Activated CD8-positive, alpha-beta T cell treated with anti-CD3 and anti-CD28 coated beads, Interleukin-2, amount 10 ng/mL, durations not matched to agents 7 days and 5 days (primary cell): ENCODE measurements at places on chromosomes 4 and X. TPM values are rescaled to one million over a fixed set of nuclear protein-coding genes. Genes with fewer than 3 reads are reported as not detected.

DNA sequence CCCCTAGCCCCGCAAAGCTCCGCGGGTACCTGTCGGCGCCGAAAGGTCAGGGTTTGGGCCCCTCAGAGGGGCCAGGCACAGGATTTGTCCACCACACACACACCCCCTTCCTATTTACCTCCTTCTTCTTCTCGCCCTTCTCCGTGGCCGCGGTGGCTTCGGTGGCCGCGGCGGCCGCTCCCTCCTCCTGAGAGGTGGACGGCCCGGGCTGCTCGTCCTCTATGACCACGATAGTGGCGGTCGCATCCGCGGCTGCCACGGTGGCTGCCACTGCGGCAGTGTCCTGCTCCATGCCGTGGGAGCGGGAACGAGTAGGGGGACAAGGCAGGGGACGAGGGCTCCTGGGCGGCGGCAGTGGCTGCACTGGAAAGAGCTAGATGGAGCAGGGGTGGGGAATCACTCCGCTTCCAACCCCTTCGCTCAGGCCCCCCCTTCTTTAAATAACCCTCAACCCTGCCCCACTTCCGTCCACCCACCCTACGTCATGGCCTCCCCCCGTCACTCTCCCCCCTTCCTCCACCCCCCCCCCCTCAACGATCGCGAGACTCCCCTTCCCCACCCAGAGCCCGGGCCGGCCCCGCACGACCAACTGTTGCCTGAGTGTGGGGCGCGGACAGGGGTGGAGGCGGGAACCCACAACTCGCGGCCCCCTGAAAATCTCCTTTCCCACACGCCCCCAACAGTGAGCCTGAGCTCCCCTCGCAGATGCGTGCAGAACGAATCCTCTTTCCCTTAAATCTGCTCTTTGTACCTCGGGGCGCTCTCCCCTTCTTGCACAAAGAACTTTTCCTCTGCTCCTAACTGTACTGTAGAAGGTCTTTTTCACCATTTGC, at the start of gene SMARCA1:
SMARCA1 (minus strand) TSS at position 412 of the 833 bp plus-strand sequence; CDS start at position 292, 120 bp downstream.
- peaks cover 19% of the 10 kb centered on the region for H3K27me3 ChIP-seq
- no peaks in the 10 kb centered on the region for H3K36me3 ChIP-seq
- no peak within 1 kb of the TSS for H3K27ac ChIP-seq
- DNase-seq, result no peak
- peak within 1 kb of the TSS; percentile 72 for H3K4me3 ChIP-seq

- no peak for DNase-seq
- H3K4me3 ChIP-seq, result no peak overlapping the region
- no peaks in the 10 kb centered on the region for H3K36me3 ChIP-seq
- no peaks in the 10 kb centered on the region for H3K27me3 ChIP-seq
- H3K27ac ChIP-seq, result no peak overlapping the region
- H3K4me1 ChIP-seq, result no peaks in the 10 kb centered on the region
Measured at GRCh38 chrX:1140236-1140681, 72.2 kb downstream of the CRLF2 start.

GRCh38 chrX:5180135-5180741, 1048.4 kb downstream of the NLGN4X start:
- no peak overlapping the region for H3K4me3 ChIP-seq
- no peaks in the 10 kb centered on the region for H3K4me1 ChIP-seq
- DNase-seq, result no peak

DNA sequence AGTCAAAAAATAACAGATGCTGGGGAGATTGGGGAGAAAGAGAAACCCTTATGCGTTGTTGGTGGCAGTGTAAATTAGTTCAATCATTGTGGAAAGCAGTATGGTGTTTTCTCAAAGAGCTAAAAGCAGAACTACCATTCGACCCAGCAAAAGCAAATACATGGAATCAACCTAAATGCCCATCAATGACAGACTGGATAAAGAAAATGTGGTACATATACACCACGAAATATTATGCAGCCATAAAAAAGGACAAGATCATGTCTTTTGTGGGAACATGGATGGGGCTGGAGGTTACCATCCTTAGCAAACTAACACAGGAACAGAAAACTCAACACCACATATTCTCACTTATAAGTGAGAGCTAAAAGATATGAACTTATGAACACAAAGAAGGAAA, 188.9 kb downstream of the CAMK2D start:
- no peak overlapping the region for H3K4me3 ChIP-seq
- H3K36me3 ChIP-seq, result peaks cover 31% of the 10 kb centered on the region
- H3K27me3 ChIP-seq, result no peaks in the 10 kb centered on the region
- H3K4me1 ChIP-seq, result peaks cover 24% of the 10 kb centered on the region
- no peak for DNase-seq
- H3K27ac ChIP-seq, result no peak overlapping the region

- DNase-seq, result no peak
- H3K36me3 ChIP-seq, result no peaks in the 10 kb centered on the region
- H3K27me3 ChIP-seq, result no peaks in the 10 kb centered on the region
- H3K4me1 ChIP-seq, result no peaks in the 10 kb centered on the region
Measured at GRCh38 chr4:80112236-80112635, 39.2 kb upstream of the ANTXR2 start.

GRCh38 chr4:175106301-175106700, 188.1 kb downstream of the ADAM29 start:
- no peaks in the 10 kb centered on the region for H3K36me3 ChIP-seq
- DNase-seq, result no peak
- no peak overlapping the region for H3K4me3 ChIP-seq
- no peak overlapping the region for H3K27ac ChIP-seq
- H3K4me1 ChIP-seq, result no peaks in the 10 kb centered on the region

- H3K27me3 ChIP-seq, result no peaks in the 10 kb centered on the region
- H3K4me3 ChIP-seq, result no peak overlapping the region
- no peak for DNase-seq
- H3K27ac ChIP-seq, result no peak overlapping the region
- no peaks in the 10 kb centered on the region for H3K4me1 ChIP-seq
Measured at GRCh38 chrX:92241249-92241648, 462.1 kb downstream of the PCDH11X start.

- no peaks in the 10 kb centered on the region for H3K27me3 ChIP-seq
- no peak overlapping the region for H3K4me3 ChIP-seq
Measured at GRCh38 chr4:157040405-157040804, 35.5 kb upstream of the GLRB start.

GRCh38 chrX:103311399-103311780, 600 bp upstream of the BEX2 start:
- no peaks in the 10 kb centered on the region for H3K27me3 ChIP-seq
- no peak for DNase-seq
- no peak overlapping the region for H3K27ac ChIP-seq
- peak overlapping the region; percentile 66 for H3K4me3 ChIP-seq
- no peaks in the 10 kb centered on the region for H3K36me3 ChIP-seq

DNA sequence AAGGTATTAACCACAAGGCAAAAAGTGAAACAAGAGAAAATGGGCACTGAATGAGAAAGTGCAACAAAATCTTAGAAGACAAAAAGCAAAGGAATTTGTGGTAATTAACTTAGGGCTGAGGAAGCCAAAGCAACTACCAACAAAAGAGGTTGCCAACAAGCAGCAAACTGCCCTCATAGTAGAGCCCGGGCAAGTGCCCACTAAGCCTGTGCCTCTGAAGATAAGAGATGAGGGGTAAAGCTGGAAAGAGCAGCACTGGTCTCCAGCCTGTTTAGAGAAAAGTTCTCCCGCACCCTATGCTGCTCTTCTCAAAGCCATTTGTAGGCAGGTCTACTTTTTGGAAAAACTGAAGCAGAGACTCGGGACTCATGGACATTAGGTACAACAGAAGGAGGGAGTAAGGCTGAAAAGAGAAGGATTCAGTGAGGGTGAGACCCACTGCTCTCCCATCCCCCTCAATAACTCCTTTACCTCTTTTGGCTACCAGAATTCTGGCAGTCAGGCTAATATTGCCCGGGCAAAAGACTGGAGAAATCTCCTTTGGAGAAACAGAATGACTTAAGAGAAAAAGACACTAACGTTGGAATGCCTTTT, 29.6 kb upstream of the KCNE5 start:
- H3K4me1 ChIP-seq, result no peaks in the 10 kb centered on the region
- no peaks in the 10 kb centered on the region for H3K27me3 ChIP-seq
- no peak for DNase-seq

GRCh38 chr4:109912706-109913595, at the start of gene EGF:
Gene EGF (plus strand): TSS chr4:109912883. CDS start chr4:109913336, 453 bp downstream.
- no peak within 1 kb of the TSS for H3K27ac ChIP-seq
- no peak within 1 kb of the TSS for H3K4me3 ChIP-seq
- H3K27me3 ChIP-seq, result peaks cover 13% of the 10 kb centered on the region
- H3K36me3 ChIP-seq, result no peaks in the 10 kb centered on the region
- no peaks in the 10 kb centered on the region for H3K4me1 ChIP-seq

GRCh38 chr4:30866346-30866745, 146.2 kb downstream of the PCDH7 start:
- H3K4me3 ChIP-seq, result no peak overlapping the region
- H3K27me3 ChIP-seq, result no peaks in the 10 kb centered on the region
- H3K4me1 ChIP-seq, result no peaks in the 10 kb centered on the region

- no peaks in the 10 kb centered on the region for H3K4me1 ChIP-seq
- no peak for DNase-seq
- no peak overlapping the region for H3K4me3 ChIP-seq
- H3K36me3 ChIP-seq, result no peaks in the 10 kb centered on the region
Measured at GRCh38 chr4:84907145-84907544, 59.3 kb downstream of the WDFY3 start.

- no peaks in the 10 kb centered on the region for H3K27me3 ChIP-seq
- no peak overlapping the region for H3K27ac ChIP-seq
- DNase-seq, result no peak
- H3K36me3 ChIP-seq, result no peaks in the 10 kb centered on the region
- no peaks in the 10 kb centered on the region for H3K4me1 ChIP-seq
Measured at GRCh38 chrX:69014200-69014599, 151.1 kb downstream of the PJA1 start.

DNA sequence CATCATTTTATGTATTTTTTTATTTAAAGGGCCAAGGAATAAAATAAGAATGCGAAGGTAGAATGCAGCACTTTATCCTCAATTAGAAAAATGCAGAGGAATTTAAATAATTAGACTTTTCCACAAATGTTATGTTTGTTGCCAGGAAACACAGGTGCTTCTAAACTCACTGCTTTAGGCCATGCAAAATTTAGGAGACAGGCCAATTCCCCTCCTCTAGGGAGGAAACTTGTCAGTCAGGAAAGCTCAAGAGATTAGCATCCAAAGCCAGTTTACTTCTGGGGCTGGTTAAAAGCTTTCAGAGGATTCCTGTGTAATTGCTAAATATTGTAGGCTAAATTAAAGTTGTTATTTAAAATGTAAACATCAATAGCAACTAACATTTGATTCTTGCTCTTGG, 124.5 kb downstream of the DMD start:
- H3K4me3 ChIP-seq, result no peak overlapping the region
- H3K27me3 ChIP-seq, result no peaks in the 10 kb centered on the region
- H3K4me1 ChIP-seq, result no peaks in the 10 kb centered on the region
- no peak overlapping the region for H3K27ac ChIP-seq

DNA sequence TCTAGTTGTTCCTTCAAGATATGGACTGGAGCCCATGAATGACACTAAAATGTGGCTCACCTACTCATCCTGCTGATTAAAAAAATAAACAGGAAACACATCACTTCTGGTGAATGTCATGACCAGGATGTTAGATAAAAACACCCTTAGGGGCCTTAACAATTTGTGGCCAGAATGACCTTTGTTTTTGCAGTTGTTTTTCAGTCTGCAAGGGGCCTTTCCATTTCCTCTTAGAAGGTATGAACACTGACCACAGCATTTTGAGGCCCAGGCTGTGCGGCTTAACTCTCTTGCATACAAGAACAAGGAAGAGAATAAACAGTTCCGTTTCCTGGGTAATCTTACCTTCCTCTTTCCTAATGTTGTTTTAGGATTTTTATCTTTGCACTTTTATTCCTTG, 113.2 kb downstream of the IL1RAPL2 start:
- no peaks in the 10 kb centered on the region for H3K27me3 ChIP-seq
- no peak overlapping the region for H3K4me3 ChIP-seq
- H3K4me1 ChIP-seq, result no peaks in the 10 kb centered on the region
- no peak for DNase-seq
- H3K36me3 ChIP-seq, result no peaks in the 10 kb centered on the region

GRCh38 chr4:65265526-65265925, 404.8 kb downstream of the EPHA5 start:
- no peak overlapping the region for H3K4me3 ChIP-seq
- H3K27me3 ChIP-seq, result no peaks in the 10 kb centered on the region
- no peaks in the 10 kb centered on the region for H3K36me3 ChIP-seq
- DNase-seq, result no peak
- no peaks in the 10 kb centered on the region for H3K4me1 ChIP-seq

DNA sequence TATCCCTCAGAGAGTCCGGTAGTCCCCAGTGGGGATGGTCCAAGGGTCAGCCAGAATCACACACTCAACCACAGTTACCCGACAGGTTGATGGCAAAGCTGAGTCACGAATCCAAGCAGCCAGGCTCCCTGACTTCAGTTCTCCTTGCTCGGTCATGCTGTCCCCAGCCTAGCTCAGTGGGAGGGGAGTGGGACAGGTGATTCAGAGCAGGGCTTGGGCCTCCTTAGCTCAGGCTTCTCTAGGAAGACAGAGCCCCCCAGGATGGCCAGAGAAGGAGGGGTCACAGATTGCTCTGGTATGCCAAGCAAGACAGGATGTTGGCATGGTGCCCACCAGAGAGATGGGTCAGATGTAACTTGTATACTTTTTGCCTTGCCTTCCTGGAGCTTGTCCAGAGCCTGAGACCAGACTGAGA, 66.5 kb downstream of the EFNB1 start:
- DNase-seq, result no peak
- no peak overlapping the region for H3K4me3 ChIP-seq
- no peaks in the 10 kb centered on the region for H3K36me3 ChIP-seq
- peaks cover 2% of the 10 kb centered on the region for H3K4me1 ChIP-seq
- no peaks in the 10 kb centered on the region for H3K27me3 ChIP-seq

DNA sequence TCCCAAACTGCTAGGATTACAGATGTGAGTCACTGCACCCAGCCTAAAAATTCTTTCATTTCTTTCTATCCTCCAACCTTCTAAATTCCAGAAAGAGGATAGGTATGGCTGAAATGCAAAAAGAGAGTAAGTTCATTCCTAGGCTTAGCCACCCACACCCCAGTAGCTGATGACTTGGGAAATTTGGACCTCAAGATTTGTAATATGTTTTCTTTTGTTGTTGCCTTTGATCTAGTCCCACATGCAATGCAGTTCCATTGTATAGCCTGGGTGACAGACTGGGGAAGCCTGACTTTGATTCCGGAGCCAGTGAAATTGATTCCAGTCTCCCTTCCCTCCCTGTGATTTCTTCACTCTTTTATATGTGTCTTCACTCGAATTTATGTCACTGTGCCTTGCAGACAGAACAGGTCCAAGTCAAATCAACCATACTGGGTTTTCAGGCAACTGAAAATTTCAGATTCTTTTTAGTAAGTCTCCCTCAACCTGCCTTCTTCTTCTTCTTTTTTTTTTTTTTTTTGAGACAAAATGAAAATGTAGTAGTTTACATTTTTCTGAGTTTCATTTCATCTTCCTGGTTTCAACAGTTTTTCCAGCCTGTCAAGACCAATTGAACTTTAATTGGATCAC, 176.2 kb upstream of the RBPJ start:
- H3K4me1 ChIP-seq, result peaks cover 14% of the 10 kb centered on the region
- peaks cover 16% of the 10 kb centered on the region for H3K27me3 ChIP-seq
- H3K36me3 ChIP-seq, result no peaks in the 10 kb centered on the region

- H3K4me1 ChIP-seq, result no peaks in the 10 kb centered on the region
- no peak overlapping the region for H3K4me3 ChIP-seq
- no peak for DNase-seq
- H3K36me3 ChIP-seq, result no peaks in the 10 kb centered on the region
Measured at GRCh38 chrX:1074755-1075154, 137.7 kb downstream of the CRLF2 start.

RASL11B gene
- 0.13 TPM for total RNA-seq

MAGEH1 gene
- 14.3 TPM for total RNA-seq

HTN1 gene
- not detected for total RNA-seq

CXXC4 gene
- not detected for total RNA-seq

SYN1 gene
- 0.57 TPM for total RNA-seq

SHROOM3 gene
- not detected for total RNA-seq

TEX13C gene
- total RNA-seq, result not detected

RHOH gene
- 147 TPM for total RNA-seq

HMX1 gene
- not detected for total RNA-seq

KLB gene
- not detected for total RNA-seq

SPOCK3 gene
- not detected for total RNA-seq

TEC gene
- total RNA-seq, result 3.4 TPM
